Naive thymus-derived CD8-positive, alpha-beta T cell (primary cell): ENCODE measurements at places on chromosomes 2 and 18. TPM values are rescaled to one million over a fixed set of nuclear protein-coding genes. Genes with fewer than 3 reads are reported as not detected.
A peak's percentile ranks its signal among the peaks of the same experiment; 100 is the strongest.

- DNase-seq: peak; percentile 37
Observed at GRCh38 chr2:158024288-158024898, 77.3 kb upstream of the UPP2 start.

GRCh38 chr2:241506793-241507429 lies 1.5 kb downstream of the STK25 start:
- no peak for DNase-seq

GRCh38 chr18:55400590-55401541 lies 187.1 kb downstream of the TCF4 start:
- DNase-seq: no peak

- DNase-seq: no peak
Observed at GRCh38 chr2:201128933-201129505, 13.1 kb downstream of the CFLAR start.

The CRYBA2 gene
- not detected for polyA plus RNA-seq
